Renal pelvis (tissue), 12 donors: ENCODE measurements at places on chromosomes 6 and 20. TPM values are rescaled to one million over a fixed set of nuclear protein-coding genes. Genes with fewer than 3 reads are reported as not detected.

Gene NDRG3
- polyA plus RNA-seq = 27.8 TPM

Gene KIAA0408
- polyA plus RNA-seq = 2.7 TPM

Gene CAGE1
- 0.10 TPM for polyA plus RNA-seq

Gene FAXC
- 4.3 TPM for polyA plus RNA-seq

Gene ZC2HC1B
- 0.26 TPM for polyA plus RNA-seq

Gene GTSF1L
- polyA plus RNA-seq = not detected

Gene SCRT2
- not detected for polyA plus RNA-seq

Gene ZBTB46
- polyA plus RNA-seq = 16.8 TPM

Gene ARG1
- 0.84 TPM for polyA plus RNA-seq

Gene BPIFA1
- polyA plus RNA-seq = not detected

Gene TXLNB
- 1.6 TPM for polyA plus RNA-seq

Gene CCDC170
- 2.7 TPM for polyA plus RNA-seq

Gene ULBP3
- 13.4 TPM for polyA plus RNA-seq

Gene MYO6
- 94.4 TPM for polyA plus RNA-seq

Gene ATAT1
- 60.2 TPM for polyA plus RNA-seq

Gene SLC17A2
- 0.74 TPM for polyA plus RNA-seq

Gene LRRC1
- 34.8 TPM for polyA plus RNA-seq

Gene SRSF3
- 584 TPM for polyA plus RNA-seq

Gene GPR6
- polyA plus RNA-seq = not detected

Gene BMP6
- 7.4 TPM for polyA plus RNA-seq

Gene TRIM26
- 42.7 TPM for polyA plus RNA-seq

Gene SIRPB1
- 0.25 TPM for polyA plus RNA-seq

Gene FNDC11
- polyA plus RNA-seq = 1.3 TPM

Gene MYL9
- polyA plus RNA-seq = 251 TPM
